Naive B cell (primary cell): ENCODE measurements at places on chromosomes 1 and 21.
A peak's percentile ranks its signal among the peaks of the same experiment; 100 is the strongest.

- H3K27ac ChIP-seq: no peak overlapping the region
- no peak for DNase-seq
- no peaks in the 10 kb centered on the region for H3K4me1 ChIP-seq
- H3K4me3 ChIP-seq: no peak overlapping the region
These were observed 1048.2 kb downstream of the TTLL7 start for GRCh38 chr1:82950606-82951200.

GRCh38 chr1:153623101-153623500 is 4.2 kb downstream of the S100A13 start:
- peaks cover 19% of the 10 kb centered on the region for H3K4me1 ChIP-seq
- DNase-seq: no peak

DNA sequence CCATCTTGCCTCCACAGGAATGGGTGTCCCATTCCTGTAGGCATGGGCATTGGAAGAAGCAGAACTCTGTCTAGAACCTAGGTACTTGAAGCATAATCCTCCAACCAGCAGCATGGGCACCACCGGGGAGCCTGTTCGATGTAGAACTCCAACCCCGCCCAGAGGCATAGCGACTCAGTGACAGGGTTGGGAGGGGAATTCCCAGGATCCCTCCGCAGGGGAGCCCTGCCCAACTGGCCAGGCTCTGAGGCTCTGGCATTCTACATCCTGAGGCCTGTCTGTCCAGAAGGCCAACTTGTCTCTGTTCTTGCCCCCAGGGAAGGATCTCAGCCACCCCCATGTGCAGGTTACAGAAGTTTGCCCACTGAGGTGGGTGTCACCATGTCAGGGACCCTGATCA is 38.2 kb downstream of the CACNA1S start:
- H3K27me3 ChIP-seq: no peaks in the 10 kb centered on the region
- H3K27ac ChIP-seq: no peak overlapping the region
- no peaks in the 10 kb centered on the region for H3K36me3 ChIP-seq

DNA sequence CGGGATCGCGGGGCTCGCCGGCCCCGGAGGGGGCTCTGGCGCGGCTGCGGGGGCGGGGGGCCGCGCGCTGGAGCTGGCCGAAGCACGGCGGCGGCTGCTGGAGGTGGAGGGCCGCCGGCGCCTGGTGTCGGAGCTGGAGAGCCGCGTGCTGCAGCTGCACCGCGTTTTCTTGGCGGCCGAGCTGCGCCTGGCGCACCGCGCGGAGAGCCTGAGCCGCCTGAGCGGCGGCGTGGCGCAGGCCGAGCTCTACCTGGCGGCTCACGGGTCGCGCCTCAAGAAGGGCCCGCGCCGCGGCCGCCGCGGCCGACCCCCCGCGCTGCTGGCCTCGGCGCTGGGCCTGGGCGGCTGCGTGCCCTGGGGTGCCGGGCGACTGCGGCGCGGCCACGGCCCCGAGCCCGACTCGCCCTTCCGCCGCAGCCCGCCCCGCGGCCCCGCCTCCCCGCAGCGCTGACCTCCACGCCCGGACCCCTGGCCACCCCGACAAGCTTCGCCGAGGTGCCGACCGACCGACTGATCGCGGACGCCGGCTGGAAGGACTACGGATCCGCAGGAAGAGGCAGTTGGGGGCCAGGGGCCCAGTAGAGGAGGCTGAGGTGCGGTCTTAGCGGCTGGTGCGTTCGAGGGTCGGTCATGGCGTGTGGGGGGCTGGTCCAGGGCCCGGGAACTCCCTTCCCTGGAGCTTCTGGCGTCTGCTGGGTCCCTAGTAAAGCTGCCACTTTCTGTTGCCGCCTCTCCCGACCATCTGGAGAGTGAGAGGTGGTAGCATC is 711 bp downstream of the TRNP1 start:
- H3K27ac ChIP-seq: no peak overlapping the region
- H3K27me3 ChIP-seq: peaks cover 44% of the 10 kb centered on the region
- peaks cover 23% of the 10 kb centered on the region for H3K4me1 ChIP-seq
- peak; percentile 23 for DNase-seq

DNA sequence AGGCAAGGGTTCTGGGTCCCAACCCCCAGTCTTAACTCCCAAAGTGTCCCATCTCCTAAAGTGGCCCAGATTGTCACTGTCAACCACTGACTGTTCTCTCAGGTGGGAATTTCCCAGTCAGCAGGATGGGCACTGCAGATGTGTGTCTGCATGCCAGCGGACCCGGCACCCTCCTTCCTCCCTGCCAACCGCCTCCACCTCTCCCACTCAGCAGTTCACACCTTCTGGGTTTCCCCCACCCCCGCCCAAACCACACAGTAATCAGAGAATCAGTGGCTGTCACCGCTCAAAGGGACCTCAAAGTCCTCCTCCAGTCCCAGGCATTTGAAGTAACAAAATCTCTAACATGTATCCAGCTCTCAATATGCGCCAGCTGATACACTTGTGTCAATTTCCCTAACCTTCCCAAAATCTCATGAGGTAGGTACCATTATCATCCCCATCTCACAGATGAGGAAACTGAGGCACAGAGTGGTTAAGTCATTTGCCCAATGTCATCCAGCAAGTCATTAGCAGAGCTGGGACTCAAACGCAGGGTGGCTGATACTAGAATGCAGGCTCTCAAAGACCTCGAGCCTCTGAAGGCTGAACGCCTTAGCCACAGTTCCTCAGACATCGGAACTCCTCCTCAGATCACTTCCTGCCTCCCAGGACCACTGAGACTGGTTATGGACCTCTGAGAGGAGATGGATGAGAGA is 4.8 kb downstream of the RUNX3 start:
- H3K27me3 ChIP-seq: no peaks in the 10 kb centered on the region
- H3K4me3 ChIP-seq: peak overlapping the region; percentile 87
- peaks cover 10% of the 10 kb centered on the region for H3K36me3 ChIP-seq
- peak; percentile 59 for DNase-seq
- peaks cover 79% of the 10 kb centered on the region for H3K4me1 ChIP-seq

- H3K4me3 ChIP-seq: no peak overlapping the region
- no peaks in the 10 kb centered on the region for H3K36me3 ChIP-seq
- DNase-seq: no peak
These were observed 57.2 kb downstream of the DPT start for GRCh38 chr1:168671782-168672181.

GRCh38 chr1:9882296-9882944 is 27.6 kb downstream of the CTNNBIP1 start:
- H3K4me3 ChIP-seq: no peak overlapping the region
- no peaks in the 10 kb centered on the region for H3K27me3 ChIP-seq
- H3K4me1 ChIP-seq: peaks cover 13% of the 10 kb centered on the region
- no peaks in the 10 kb centered on the region for H3K36me3 ChIP-seq

DNA sequence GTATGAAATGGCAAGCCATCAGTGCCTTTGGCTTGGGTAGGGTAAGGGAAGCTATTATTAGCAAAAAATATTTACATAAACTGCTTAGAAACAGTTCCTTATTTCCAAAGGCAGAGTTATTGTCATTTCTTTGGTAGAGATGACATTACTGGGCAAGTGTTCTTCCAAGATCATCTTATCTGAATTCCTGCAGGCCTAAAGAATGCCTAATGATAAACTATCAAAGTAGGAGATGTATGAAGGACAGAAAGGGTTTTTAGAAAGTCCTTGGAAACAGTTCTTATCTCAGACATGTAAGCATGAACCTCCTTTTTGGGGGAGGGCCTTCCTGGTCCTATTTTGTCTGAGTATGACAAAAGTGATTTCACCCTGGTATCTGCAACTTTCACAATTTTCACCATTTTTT is 5.1 kb upstream of the FRRS1 start:
- DNase-seq: no peak
- no peaks in the 10 kb centered on the region for H3K27me3 ChIP-seq
- peaks cover 4% of the 10 kb centered on the region for H3K4me1 ChIP-seq
- H3K36me3 ChIP-seq: no peaks in the 10 kb centered on the region
- H3K4me3 ChIP-seq: no peak overlapping the region

DNA sequence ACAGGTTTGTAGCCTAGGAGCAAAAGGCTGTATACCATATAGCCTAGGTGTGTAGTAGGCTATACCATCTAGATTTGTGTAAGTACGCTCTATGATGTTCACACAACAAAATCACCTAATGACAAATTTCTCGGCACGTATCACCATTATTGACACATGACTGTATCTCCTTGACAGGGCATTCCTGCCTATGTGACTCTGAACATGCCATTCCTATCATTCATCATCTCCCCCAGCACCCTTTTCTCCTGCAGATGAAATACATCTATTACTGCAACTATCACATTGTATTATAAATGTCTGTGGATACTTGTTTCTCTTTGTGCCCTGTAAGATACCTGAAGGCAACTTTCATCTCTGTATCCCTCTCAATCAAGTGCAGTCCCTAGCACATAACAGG is 29.9 kb downstream of the TP53BP2 start:
- peak overlapping the region; percentile 59 for H3K27ac ChIP-seq
- no peak for DNase-seq
- peaks cover 18% of the 10 kb centered on the region for H3K4me1 ChIP-seq
- no peaks in the 10 kb centered on the region for H3K27me3 ChIP-seq
- H3K36me3 ChIP-seq: peaks cover 37% of the 10 kb centered on the region
- no peak overlapping the region for H3K4me3 ChIP-seq

- no peak overlapping the region for H3K4me3 ChIP-seq
- DNase-seq: no peak
- no peaks in the 10 kb centered on the region for H3K27me3 ChIP-seq
- H3K4me1 ChIP-seq: peaks cover 29% of the 10 kb centered on the region
- H3K27ac ChIP-seq: no peak overlapping the region
- H3K36me3 ChIP-seq: no peaks in the 10 kb centered on the region
These were observed 20.6 kb downstream of the LUZP1 start for GRCh38 chr1:23148084-23148483.

- peak overlapping the region; percentile 95 for H3K4me3 ChIP-seq
- peak overlapping the region; percentile 92 for H3K27ac ChIP-seq
- peaks cover 5% of the 10 kb centered on the region for H3K36me3 ChIP-seq
These were observed 1.8 kb downstream of the SFT2D2 start for GRCh38 chr1:168227620-168228019.

DNA sequence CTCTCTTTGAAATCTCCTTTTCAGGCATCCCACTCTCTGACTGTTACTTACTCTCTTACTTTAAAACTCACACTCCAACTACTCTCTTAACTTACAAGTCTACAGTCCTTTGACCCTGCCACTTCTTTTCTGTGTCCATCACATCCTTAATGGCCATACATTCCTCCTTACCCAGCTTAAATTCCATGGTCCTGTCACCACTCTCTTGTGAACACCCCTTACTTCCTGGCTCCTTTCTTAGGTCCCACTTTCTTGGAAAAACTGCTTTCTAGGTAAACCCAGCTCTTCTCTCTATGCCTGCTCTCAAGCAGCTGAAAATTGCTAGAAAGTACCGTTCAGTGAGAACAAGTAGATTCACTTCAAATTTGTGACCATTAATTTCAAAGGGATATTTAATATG is 109.1 kb downstream of the OLFML2B start:
- no peak overlapping the region for H3K27ac ChIP-seq
- H3K4me3 ChIP-seq: no peak overlapping the region
- H3K27me3 ChIP-seq: no peaks in the 10 kb centered on the region
- H3K4me1 ChIP-seq: no peaks in the 10 kb centered on the region
- no peak for DNase-seq

GRCh38 chr1:162178432-162178831 is 108.9 kb downstream of the NOS1AP start:
- no peak for DNase-seq
- peaks cover 13% of the 10 kb centered on the region for H3K27me3 ChIP-seq
- no peaks in the 10 kb centered on the region for H3K36me3 ChIP-seq

- no peak overlapping the region for H3K27ac ChIP-seq
These were observed 37.1 kb upstream of the KANK4 start for GRCh38 chr1:62356257-62356835.
